Globus pallidus (tissue), 1 donor: ENCODE measurements at places on chromosomes 12 and 14.
A peak's percentile ranks its signal among the peaks of the same experiment; 100 is the strongest.

DNA sequence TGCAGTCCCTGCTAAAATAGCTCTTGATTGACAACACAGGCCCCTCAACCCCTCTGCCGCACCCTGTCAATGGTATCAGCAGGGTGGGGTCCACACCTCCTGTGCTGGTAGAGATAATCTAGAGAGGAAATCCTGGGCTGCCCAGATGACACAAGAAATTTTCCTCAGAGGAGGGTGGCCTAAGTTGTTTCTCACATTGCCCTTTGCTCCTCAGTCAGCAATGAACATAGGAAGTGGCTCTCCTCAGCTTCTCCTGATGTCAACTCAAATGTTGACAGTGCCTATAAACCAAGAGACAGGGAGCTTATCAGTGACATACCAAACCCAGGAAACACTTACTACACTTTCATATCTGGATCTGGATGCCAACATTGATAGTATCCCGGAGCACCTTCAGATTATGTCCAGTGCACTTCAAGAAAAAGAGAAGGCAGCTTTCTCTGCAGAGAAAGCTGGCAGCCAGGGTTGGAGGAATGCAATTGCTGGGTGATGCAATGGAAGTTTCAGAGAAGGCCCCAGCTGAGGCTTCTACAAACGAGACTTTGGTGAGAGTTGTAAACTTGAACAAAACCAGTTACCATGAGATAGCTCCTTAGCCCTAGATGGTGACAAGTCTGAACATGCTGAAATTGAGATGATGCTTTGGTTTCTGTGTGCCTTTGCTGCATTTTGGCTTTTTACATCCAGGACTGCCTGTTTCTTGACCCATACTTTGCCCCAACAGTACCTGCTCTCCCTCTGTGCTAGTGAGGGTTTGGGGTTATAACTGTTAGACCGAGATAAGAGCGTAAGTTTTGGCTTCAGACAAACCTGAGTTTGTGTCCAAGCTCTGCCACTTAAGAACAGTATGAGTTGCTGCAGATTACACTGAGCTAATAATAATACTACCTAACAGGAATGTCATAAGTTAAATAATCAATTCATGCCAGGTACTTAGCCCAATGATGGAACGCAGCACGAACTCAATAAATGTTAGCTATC is 183.5 kb downstream of the NUAK1 start:
- DNase-seq, result no peak

- no peak for DNase-seq
Measured at GRCh38 chr14:70156592-70156991, 32.2 kb downstream of the SLC8A3 start.

DNA sequence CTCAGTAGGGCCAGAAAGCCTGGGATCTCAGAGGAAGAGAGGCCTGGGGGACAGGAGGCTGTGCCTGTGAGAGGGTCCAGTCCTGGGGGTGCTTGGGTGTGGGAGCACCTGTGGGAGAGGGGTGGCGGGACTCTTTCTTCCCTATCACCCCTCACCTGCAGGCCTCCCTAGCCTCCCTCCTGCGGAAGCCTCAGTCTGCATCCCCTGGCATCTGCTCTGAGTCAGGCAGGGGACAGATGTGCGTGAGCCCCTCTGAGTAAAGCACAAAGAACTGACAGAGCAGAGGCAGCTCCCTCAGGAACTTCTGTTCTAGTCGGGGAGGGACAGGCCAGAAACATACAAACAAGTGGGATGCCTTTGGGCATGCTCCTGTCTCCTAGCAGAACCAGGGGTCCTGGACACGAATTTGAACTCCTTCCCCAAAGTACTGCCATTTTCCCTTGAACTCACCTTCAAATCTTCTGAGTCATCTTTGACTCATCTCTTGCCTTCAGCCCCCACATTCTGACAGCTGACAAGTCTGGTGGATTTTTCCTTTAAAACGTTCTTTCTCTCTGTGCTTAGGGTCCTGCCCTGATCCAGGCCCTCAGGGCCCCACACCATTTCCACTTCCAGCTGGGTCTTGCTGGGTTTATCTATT is 8.5 kb upstream of the HSP90AA1 start:
- no peak for DNase-seq

DNA sequence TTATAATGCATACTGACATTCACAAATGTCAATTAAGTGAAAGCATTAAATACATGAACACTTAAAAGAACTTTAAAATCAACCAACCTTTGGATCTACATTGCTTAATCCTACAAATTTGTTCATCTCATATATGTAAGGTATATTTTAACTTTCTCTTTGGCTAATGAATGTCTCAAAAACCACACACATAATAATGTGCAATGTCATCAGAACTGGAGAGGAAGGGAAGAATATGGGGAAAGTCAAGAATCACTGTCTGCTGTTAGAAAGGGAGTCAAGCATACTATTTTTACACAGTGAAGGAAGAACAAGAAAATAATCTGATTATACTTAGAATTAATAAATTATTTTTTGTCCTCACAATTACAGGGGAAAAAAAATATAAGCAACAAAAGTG is 4.9 kb downstream of the GMFB start:
- DNase-seq, result no peak

DNA sequence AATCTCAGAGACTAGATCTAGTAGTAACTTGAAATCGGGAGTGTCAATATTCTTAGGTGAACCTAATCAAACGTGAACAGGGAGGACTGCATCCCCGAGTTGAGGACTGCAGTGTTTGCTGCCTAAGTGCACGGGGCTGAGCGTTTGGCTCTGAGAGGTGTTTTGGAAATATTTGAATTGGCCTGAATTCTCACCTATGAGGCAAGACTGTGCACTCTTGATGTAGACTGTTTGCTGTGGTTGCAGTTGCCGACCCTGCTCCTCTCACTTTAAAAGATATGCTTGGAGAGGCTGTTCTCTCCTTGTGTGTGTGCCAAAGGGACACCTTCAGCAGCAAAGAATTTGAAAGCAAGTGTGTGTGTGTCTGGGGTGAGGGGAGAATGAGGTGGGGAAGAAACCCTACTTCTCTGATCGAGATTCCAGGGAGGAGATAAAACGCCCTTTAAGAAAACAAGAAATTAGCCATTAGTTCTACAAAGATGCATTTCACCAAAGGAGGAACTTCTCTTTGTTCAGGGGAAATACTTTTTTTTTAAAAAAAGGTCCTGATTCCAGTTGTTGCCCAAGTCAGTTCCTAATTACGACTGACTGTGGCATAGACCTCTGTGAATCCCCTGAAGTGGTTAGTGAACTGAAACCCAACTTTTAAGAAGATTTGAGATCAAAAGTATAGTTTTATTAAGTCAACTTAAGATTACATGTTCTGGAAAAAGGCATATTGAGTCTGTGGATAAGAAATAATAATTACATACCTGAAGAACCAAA is 106.6 kb downstream of the DYRK2 start:
- peak; percentile 15 for DNase-seq

DNA sequence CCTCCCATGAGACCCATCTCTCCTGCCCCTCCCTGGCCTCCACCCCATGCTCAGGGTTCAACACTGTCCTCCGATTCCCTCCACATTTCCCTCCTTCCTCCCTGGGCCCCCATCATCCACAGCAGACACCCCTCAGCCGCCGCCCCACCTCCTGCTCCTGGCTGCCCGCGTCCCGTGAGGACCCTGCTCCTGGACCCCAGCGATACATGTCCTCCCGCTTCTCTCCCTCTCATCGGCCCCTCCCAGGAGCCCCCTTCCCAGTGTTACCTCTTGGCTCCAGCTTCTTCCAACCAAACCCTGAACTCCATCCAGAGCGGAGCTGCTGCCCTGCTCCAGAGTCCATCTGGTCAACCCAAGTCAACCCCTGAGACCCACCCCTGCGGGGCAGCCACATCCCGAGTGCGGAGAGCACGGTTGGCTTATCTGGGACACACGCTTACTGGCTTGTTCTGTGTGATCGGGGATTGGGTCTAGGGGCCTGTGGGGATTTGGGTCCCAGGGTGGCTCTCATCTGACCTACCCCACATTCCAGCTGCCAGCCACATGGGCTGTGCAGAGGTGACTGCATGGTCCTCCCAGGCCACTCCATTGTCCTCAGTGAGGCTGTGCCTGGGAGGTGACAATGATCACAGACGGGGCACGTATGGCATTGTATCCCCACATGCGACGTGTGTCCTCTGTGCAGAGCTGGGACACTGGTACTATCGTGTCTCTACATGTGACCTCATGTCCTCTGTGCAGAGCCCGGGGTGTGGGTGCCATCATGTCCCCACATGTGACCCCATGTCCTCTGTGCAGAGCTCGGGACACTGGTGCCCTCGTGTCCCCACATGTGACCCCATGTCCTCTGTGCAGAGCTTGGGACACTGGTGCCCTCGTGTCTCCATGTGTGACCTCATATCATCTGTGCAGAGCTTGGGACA is 333.6 kb downstream of the ADGRD1 start:
- no peak for DNase-seq

DNA sequence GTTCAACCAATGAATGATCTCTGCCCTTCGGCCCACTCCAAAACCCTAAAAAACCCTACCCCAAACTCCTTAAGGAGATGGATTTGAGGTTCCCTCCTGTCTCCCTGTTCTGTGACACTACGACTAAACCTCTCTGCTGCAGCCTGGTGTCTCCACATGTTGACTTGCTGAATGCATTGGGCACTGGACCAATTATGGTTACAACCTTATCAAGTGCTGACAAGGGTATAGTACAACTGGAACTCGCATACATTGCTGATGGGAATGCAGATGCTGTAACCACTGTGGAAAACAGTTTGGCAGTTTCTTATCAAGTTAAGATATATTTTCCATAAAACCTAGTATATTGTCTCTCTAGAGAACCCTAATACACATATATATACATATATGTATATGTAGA is 6.3 kb upstream of the DICER1 start:
- DNase-seq, result no peak

GRCh38 chr12:53601296-53601847 is 24.8 kb downstream of the ATF7 start:
- peak; percentile 71 for DNase-seq

GRCh38 chr12:69524755-69525469 is 54.7 kb downstream of the FRS2 start:
- DNase-seq, result no peak

DNA sequence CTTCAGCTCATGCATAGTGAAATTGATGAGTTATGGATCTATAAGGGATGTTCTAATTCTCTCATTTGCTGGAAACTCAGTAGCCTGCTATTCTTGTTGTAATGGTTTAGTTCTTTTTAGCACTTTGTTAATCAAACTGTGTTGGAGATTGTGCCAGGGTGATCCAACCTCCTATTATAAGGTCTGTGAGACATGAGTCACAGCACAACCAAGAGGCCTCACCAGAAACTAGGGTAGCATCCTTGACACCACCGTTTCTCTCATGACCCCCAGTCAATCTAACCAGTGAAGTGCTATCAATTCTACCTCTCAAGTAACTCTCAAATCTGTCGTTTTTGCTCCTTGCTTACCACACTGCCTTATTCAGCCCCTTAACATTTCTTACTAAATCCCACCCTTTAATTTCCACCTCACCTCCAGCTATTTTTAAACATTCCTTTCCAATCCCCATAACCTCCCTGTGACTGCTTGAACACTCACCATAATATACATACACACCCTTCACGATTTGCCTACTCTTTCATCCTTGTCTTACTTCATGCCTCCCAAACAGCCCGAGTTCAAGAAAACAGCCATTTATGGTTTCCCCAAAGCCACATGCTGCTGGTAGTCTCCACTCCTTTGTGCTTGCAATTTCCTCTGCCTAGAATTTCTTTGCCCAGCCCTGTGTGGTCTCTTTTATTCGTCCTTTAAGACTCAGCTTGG is 53.9 kb upstream of the NUDT4 start:
- DNase-seq, result no peak

GRCh38 chr12:88503281-88503703 is 77.0 kb downstream of the KITLG start:
- no peak for DNase-seq
